ENCODE measurements at places on chromosomes 2 and 18.

- no peak for DNase-seq
Observed at GRCh38 chr2:233228376-233228775, 23.1 kb upstream of the ATG16L1 start.

GRCh38 chr18:26471027-26471426 is 77.3 kb downstream of the KCTD1 start:
- peak; percentile 34 for DNase-seq

DNA sequence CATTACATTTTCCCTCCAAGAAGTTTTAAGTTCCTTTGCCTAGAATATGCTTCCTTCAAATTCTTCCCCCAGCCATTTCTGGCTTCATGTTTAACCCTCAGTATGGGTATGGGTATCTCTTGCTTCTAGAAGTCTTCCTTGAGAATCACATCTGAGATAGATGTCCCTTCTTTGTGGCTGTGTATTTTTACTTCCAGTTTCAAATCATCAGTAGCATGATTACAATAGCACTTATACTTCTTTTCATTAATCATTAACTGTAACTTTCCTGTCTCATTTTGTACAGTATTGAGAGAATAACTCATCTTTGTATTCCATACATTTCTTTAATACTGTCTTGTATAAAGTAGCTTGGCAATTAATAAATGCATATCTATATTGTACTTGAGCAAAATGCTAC is 17.3 kb upstream of the PDE1A start:
- DNase-seq = no peak

- no peak for DNase-seq
Observed at GRCh38 chr2:53630026-53630606, 137.5 kb upstream of the CHAC2 start.

- no peak for DNase-seq
Observed at GRCh38 chr2:443216-443615, 155.3 kb upstream of the ALKAL2 start.

DNA sequence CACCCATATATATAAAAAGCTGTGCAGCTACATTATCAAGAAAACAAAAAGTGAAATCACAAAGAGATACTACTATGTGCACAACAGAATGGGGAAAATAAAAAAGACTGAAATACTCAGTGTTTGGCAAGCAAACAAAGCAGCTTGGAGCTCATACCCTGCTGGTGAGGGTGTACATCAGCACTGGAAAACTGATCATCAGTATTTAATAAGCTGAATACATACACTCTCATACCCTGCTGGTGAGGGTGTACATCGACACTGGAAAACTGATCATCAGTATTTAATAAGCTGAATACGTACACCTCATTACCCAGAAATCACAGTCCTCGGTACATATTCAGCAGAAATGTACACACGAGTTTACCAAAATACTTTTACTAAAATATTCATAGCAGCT is 220.8 kb downstream of the SPP2 start:
- DNase-seq = no peak

GRCh38 chr2:51717312-51717711 is 685.4 kb upstream of the NRXN1 start:
- DNase-seq = peak; percentile 87
